Mononuclear cell (primary cell): ENCODE measurements at places on chromosomes 7 and 10. TPM values are rescaled to one million over a fixed set of nuclear protein-coding genes. Genes with fewer than 3 reads are reported as not detected.

SEMA3E gene
- total RNA-seq: not detected

SPDYE8 gene
- total RNA-seq: not detected

LARP4B gene
- 13.6 TPM for total RNA-seq

LIPM gene
- total RNA-seq: not detected

CDNF gene
- 1.0 TPM for total RNA-seq

SPAM1 gene
- total RNA-seq: not detected

CCDC172 gene
- not detected for total RNA-seq

CALCR gene
- not detected for total RNA-seq

TMEM120A gene
- 10.9 TPM for total RNA-seq

JAKMIP3 gene
- 0.21 TPM for total RNA-seq

DLD gene
- total RNA-seq: 118 TPM

ABCC2 gene
- 2.2 TPM for total RNA-seq

GJD4 gene
- not detected for total RNA-seq

NPC1L1 gene
- total RNA-seq: not detected

LEP gene
- not detected for total RNA-seq

GPR15LG gene
- not detected for total RNA-seq

MOGAT3 gene
- not detected for total RNA-seq

LIPN gene
- 3.0 TPM for total RNA-seq

ZNF467 gene
- total RNA-seq: 6.8 TPM

PGAM1 gene
- total RNA-seq: 155 TPM

ATG9B gene
- total RNA-seq: 3.6 TPM

HOXA5 gene
- 3.0 TPM for total RNA-seq

HTRA1 gene
- total RNA-seq: 2.2 TPM
